Upper lobe of right lung (tissue), 1 donor: ENCODE measurements at places on chromosomes 11 and 22. TPM values are rescaled to one million over a fixed set of nuclear protein-coding genes. Genes with fewer than 3 reads are reported as not detected.

Gene OR8A1
- not detected for total RNA-seq

Gene BACE1
- 28.9 TPM for total RNA-seq

Gene TMEM225
- total RNA-seq: not detected

Gene GUCY1A2
- 31.1 TPM for total RNA-seq

Gene PHLDA2
- 15.5 TPM for total RNA-seq

Gene CLCF1
- total RNA-seq: 4.0 TPM

Gene TCN2
- total RNA-seq: 43.4 TPM

Gene DGCR2
- 70.6 TPM for total RNA-seq

Gene STIP1
- total RNA-seq: 110 TPM

Gene CRYAB
- 113 TPM for total RNA-seq

DNA sequence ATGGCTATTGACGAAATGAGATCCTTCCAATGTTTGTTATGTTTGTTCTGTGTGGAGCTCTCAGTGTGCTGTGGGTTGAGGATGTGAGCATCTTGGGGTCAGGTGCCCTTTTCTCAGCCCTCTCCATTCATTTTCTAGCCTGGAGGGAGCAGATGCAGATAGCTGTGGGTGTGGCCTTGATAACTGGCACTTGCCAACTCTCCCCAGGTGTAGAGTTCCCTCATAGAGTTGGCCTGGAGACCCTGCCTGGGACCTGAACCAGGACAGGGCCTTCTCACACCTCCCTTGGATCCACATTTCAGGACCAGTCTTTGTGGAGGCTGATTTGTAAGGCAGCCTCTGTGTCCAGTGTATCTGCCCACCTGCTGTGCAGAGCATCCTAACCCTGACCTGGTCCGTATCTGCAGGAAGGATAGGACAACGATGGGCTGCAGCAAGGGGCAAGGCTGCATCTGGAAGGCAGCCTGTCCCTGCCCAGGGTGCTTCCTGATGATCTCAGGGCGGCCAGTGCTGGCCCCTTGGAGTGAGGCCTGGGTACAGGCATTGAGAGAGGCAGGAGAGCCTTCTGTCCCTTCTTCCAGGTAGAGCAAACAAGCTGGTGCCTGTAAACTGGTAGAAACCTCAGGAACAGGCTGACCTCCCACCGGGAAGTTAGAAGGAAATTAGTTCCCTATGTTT is 245.9 kb downstream of the TBC1D22A start:
- H3K4me3 ChIP-seq: no peak overlapping the region
- peak; percentile 18 for DNase-seq
- peaks cover 7% of the 10 kb centered on the region for H3K4me1 ChIP-seq
- H3K36me3 ChIP-seq: peaks cover 7% of the 10 kb centered on the region
- H3K27me3 ChIP-seq: no peaks in the 10 kb centered on the region
- H3K27ac ChIP-seq: no peak overlapping the region

GRCh38 chr11:3720997-3721396 is 49.8 kb upstream of the CHRNA10 start:
- no peak overlapping the region for H3K27ac ChIP-seq
- no peaks in the 10 kb centered on the region for H3K4me1 ChIP-seq
- H3K27me3 ChIP-seq: no peaks in the 10 kb centered on the region
- H3K36me3 ChIP-seq: peaks cover 99% of the 10 kb centered on the region
- no peak overlapping the region for H3K4me3 ChIP-seq

DNA sequence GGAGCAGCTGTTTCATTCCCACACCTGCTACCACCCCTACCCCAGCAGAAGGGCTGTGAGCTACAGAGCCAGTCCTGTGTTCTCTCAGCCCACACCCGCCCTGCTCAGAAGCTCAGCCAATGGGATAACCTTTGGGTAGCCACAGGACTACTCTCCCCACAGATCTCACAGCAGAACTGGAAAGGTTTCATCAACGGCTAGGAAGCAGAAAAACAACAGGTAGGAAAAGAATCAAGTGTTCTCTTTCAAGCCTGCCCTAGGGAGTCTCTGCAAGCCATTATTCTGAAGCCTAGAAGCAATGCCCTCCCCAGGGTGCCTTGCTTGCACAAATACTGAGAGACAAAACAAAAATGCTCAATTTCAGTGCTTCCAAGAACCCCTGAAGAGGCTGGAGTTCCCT is 77.2 kb downstream of the TMPRSS5 start:
- no peaks in the 10 kb centered on the region for H3K27me3 ChIP-seq
- no peaks in the 10 kb centered on the region for H3K4me1 ChIP-seq
- no peak overlapping the region for H3K4me3 ChIP-seq
- no peaks in the 10 kb centered on the region for H3K36me3 ChIP-seq
- no peak overlapping the region for H3K27ac ChIP-seq

- no peak overlapping the region for H3K4me3 ChIP-seq
- H3K27ac ChIP-seq: no peak overlapping the region
- no peaks in the 10 kb centered on the region for H3K36me3 ChIP-seq
- H3K4me1 ChIP-seq: no peaks in the 10 kb centered on the region
- H3K27me3 ChIP-seq: no peaks in the 10 kb centered on the region
- DNase-seq: no peak
Observed at GRCh38 chr11:45725121-45725520, 59.7 kb upstream of the CHST1 start.

DNA sequence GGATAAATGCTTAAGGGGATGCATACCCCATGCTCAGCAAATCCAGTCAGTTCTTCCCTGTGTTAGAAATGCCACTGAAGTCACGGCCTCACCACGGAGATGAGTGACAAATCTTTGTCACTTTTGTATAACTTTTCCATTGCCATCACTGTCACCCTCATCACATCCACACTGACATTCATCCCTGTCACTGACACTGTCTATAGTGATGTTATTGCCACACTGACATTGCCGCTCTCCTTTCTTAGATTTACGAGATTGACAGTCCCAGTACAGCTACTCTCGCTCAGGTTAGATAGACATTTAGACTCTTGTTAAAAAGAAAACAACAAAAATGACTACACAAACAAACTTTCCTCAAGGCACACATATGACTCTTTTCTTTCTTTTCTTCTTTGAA is 910.7 kb upstream of the CNTN5 start:
- H3K27me3 ChIP-seq: no peaks in the 10 kb centered on the region
- no peaks in the 10 kb centered on the region for H3K4me1 ChIP-seq
- no peaks in the 10 kb centered on the region for H3K36me3 ChIP-seq
- H3K27ac ChIP-seq: no peak overlapping the region
- H3K4me3 ChIP-seq: no peak overlapping the region

- H3K27ac ChIP-seq: peak overlapping the region; percentile 55
- peak overlapping the region; percentile 69 for H3K4me3 ChIP-seq
- H3K4me1 ChIP-seq: peaks cover 18% of the 10 kb centered on the region
Observed at GRCh38 chr11:287821-288477, 977 bp upstream of the PGGHG start.

- peaks cover 10% of the 10 kb centered on the region for H3K27me3 ChIP-seq
- no peak for DNase-seq
- no peaks in the 10 kb centered on the region for H3K36me3 ChIP-seq
- H3K27ac ChIP-seq: no peak overlapping the region
Observed at GRCh38 chr11:20293531-20293930, 70.0 kb upstream of the HTATIP2 start.

DNA sequence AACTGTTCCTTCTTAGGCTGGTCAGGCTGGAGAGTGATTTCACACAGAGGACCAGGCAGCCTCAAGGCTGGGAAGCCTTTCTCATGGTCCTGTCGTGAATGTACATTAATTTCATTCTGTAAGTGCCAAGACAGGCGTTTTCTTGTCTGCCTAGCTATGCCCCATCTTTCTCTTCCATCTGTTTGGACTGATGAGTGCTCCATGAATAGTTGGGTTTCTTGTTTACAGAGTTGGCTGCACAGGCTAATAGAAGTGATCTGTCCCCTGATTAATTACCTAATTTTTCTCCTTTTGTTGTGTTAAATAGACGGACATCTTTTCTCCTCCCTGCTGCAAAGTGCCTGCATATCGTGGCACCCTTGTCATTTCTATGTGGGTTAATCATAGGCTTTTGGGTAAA is 135.8 kb upstream of the NARS2 start:
- H3K4me1 ChIP-seq: no peaks in the 10 kb centered on the region
- H3K27me3 ChIP-seq: no peaks in the 10 kb centered on the region
- H3K36me3 ChIP-seq: no peaks in the 10 kb centered on the region
- no peak overlapping the region for H3K27ac ChIP-seq
- DNase-seq: no peak

GRCh38 chr22:30234786-30235470 is 11.6 kb downstream of the LIF start:
- H3K4me3 ChIP-seq: no peak overlapping the region
- peaks cover 18% of the 10 kb centered on the region for H3K4me1 ChIP-seq
- peak overlapping the region; percentile 27 for H3K27ac ChIP-seq
- no peaks in the 10 kb centered on the region for H3K27me3 ChIP-seq

DNA sequence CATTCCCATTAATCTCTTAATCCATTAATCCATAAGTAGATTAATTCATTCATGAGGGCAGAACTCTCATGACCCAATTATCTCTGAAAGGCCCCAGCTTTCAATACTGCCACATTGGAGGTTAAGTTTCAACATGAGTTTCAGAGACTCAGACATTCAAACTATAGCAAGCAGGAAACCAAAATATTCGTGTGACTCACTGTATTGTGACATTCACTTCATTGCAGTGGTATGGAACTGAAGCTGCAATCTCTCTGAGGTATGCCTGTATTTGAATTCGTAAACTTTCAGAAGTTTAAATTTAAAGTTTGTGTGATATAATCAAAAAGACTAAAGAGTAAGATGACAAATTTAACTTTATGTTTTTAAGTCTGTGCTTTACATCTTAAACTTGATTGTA is 2.9 kb upstream of the OR52J3 start:
- H3K27ac ChIP-seq: no peak overlapping the region
- no peaks in the 10 kb centered on the region for H3K4me1 ChIP-seq
- H3K27me3 ChIP-seq: no peaks in the 10 kb centered on the region
- H3K36me3 ChIP-seq: no peaks in the 10 kb centered on the region
- no peak for DNase-seq
- no peak overlapping the region for H3K4me3 ChIP-seq

GRCh38 chr11:59617876-59618275 is 2.3 kb upstream of the OSBP start:
- no peak for DNase-seq
- no peak overlapping the region for H3K4me3 ChIP-seq
- H3K27me3 ChIP-seq: no peaks in the 10 kb centered on the region
- no peaks in the 10 kb centered on the region for H3K36me3 ChIP-seq
- no peak overlapping the region for H3K27ac ChIP-seq

- no peak for DNase-seq
- no peaks in the 10 kb centered on the region for H3K27me3 ChIP-seq
- H3K4me3 ChIP-seq: no peak overlapping the region
- H3K27ac ChIP-seq: no peak overlapping the region
- no peaks in the 10 kb centered on the region for H3K36me3 ChIP-seq
Observed at GRCh38 chr11:34907934-34908593, 8.1 kb downstream of the APIP start.

DNA sequence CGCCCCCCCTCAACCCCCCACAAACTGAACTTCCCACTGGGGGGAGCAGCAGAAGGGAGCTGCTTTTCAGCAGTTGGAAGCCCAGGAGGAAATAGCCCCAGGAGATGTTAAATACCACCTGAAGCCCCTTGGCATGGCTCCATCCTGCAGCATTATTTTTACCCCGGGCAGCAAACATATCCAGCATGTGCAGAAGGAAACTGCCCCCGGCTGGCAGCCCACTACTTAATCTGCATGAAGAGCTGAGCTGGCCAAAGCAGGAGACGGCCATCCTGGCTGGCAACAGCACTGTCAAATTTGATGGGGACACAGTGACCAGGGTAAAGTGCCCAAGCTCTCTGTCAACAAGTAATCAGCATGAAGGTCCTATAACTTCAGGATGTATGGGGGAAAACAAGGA is 32.0 kb downstream of the BUD13 start:
- no peaks in the 10 kb centered on the region for H3K4me1 ChIP-seq
- peaks cover 4% of the 10 kb centered on the region for H3K36me3 ChIP-seq
- no peak overlapping the region for H3K27ac ChIP-seq
- no peak overlapping the region for H3K4me3 ChIP-seq
- H3K27me3 ChIP-seq: no peaks in the 10 kb centered on the region

DNA sequence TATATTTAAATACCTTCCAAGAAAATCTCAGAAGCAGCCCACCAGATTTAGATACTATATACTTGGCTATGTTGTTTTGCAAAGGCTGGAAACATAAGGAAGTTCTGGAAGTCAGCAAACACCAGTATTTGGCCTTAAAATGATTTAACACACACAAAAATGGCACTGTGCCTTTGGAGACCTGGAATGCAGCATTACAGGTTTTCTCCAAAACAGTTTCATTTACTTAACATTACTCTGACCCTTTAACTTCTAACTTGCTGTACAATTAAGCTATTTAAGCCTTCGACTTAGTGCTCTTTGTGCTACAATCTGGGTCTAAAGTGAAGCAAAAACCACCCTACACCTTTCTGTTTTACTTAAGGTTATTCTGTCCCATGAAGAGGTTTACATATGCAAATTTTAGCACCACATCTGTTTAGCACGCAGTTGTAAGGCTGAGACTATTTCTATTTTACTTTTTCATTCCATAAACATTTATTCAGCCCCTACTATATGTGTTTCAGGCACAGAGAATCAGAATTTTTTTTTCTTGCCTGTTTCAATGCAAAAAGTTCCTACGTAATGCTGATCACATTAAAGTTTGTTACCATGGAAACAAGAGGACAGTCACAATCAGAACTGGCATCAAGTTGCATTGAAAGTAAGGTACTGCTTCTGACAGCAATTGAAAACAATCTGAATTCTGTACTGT is 70.3 kb downstream of the MAML2 start:
- H3K27ac ChIP-seq: peak overlapping the region; percentile 52
- no peak overlapping the region for H3K4me3 ChIP-seq
- H3K4me1 ChIP-seq: peaks cover 12% of the 10 kb centered on the region

GRCh38 chr11:73956876-73957653 is 6.2 kb downstream of the DNAJB13 start:
- H3K27ac ChIP-seq: no peak overlapping the region
- H3K4me3 ChIP-seq: no peak overlapping the region
- H3K27me3 ChIP-seq: peaks cover 4% of the 10 kb centered on the region
- no peak for DNase-seq

DNA sequence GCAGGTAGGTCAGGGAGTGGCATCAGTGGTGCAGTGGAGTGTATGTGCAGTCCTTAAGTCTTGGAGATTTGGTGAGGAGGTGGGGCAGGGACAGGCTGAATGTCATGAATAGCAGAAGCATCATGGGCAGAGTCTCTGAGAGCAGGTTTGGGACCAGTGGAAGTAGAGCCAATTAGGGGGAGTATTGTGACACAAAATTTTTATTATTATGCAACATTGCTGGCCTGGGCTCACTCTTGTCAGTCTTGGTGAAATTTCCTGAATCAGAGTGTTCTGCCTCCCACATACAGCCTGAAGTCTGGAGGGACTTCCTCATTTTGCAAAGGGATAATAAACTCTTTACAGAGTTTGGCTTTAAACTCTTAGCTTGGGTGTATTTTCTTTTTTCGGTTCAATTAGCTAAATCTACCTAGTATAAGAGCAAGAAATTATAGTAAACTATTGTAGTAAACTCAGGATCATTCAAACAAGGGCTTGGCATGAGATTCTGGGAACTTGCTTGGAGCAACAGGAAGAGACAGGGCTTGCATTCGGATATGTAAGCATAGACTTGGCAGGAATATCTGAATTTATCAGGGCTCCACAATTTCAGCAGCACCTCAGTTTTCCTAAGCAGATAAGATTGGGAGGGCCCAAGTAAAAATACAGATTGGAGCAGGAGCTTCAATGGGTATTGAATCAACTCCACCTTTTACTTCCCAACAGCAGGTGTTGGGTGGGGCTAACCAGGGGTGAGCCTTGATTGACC is 67.7 kb downstream of the FDX1 start:
- DNase-seq: no peak
- no peaks in the 10 kb centered on the region for H3K27me3 ChIP-seq
- no peak overlapping the region for H3K4me3 ChIP-seq
